ENCODE measurements at places on chromosomes 2 and 18. TPM values are rescaled to one million over a fixed set of nuclear protein-coding genes. Genes with fewer than 3 reads are reported as not detected.

The TWIST2 gene
- total RNA-seq: 0.38 TPM

- no peak for DNase-seq
Observed at GRCh38 chr2:96949701-96950350, 36.6 kb downstream of the FAM178B start.

- no peak for DNase-seq
Observed at GRCh38 chr2:146666340-146666739, 1178.5 kb upstream of the ACVR2A start.

The CYP26B1 gene
- not detected for total RNA-seq

- no peak for DNase-seq
Observed at GRCh38 chr2:235976956-235977355, 191.2 kb downstream of the GBX2 start.

The PARD3B gene
- 6.4 TPM for total RNA-seq

GRCh38 chr2:46373238-46373637, 76.0 kb downstream of the EPAS1 start:
- DNase-seq: no peak

DNA sequence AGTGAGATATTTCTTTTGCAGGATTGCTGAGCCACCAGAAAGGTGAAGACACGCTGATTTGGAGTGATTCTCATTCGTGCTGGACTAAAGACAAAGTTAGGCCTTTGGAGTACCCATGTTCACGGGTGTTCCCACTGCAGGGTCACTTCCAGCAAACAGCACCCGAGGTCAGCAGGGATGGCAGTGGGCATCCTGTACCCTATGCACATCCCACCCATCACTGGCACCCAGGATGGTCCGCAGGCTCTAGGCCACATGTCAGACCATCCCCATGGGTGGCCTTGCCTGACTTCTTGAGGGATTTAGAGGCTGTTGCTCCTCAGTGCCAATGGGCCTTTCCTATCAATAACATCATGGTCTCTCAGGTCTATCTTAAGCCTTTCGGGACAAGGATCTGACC, 39.3 kb upstream of the TMEM17 start:
- DNase-seq: no peak

DNA sequence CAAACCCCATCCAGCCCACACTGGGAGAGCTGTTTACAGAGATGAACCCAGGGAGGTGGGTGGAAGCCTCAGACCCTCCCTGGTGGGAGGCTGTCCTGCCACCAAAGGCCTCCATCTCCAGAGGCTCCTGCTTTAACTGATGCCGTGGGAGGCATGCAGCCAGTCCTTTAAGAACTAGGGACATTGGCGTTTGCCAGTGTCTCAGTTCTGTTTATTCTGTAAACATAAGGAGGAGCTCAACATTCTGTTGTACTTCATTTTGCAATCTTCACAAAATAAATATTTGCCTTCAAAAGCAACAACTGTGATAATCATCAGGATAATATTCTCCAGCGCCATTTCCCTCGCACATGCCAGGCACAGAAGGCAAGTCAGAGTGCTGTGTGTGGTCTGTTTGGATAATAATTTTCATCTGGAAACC, 6.8 kb downstream of the EDAR start:
- no peak for DNase-seq
